Activated naive CD4-positive, alpha-beta T cell treated with anti-CD3 and anti-CD28 coated beads for 36 hours (primary cell): ENCODE measurements at places on chromosomes 1 and 21. TPM values are rescaled to one million over a fixed set of nuclear protein-coding genes. Genes with fewer than 3 reads are reported as not detected.

GRCh38 chr1:187883356-187883755, 1054.6 kb downstream of the PLA2G4A start:
- no peak for DNase-seq

- DNase-seq: no peak
Observed at GRCh38 chr1:97989094-97989680, 68.4 kb upstream of the DPYD start.

- DNase-seq: no peak
Observed at GRCh38 chr1:21165646-21166045, 11.1 kb downstream of the EIF4G3 start.

- no peak for DNase-seq
Observed at GRCh38 chr1:70671006-70671405, 259.9 kb downstream of the CTH start.

- no peak for DNase-seq
Observed at GRCh38 chr1:167748906-167749305, 27.1 kb downstream of the MPZL1 start.

GRCh38 chr21:38766987-38767722, 38.6 kb upstream of the ETS2 start:
- DNase-seq: peak; percentile 83

- no peak for DNase-seq
Observed at GRCh38 chr1:181910905-181911304, 150.6 kb downstream of the ZNF648 start.

DNA sequence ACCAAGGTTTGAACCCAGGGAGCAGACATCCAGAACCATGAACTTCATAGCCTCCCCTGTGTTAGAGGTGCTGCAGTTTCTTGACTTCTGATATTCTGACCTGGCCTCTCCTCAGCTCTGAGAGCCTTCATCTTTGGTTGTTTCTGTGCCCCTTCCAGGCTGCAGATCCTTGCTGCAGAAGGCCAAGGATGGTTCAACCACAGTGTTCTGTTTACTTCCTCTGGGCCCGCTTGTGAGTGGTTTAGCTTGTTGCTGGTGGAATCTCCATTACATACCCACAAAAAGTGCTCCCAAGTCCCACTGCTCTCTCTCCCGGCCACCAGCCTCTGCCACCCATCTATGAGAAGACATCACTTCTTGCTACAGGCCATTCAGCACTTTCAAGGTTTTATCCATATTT, 9.0 kb upstream of the SLC2A7 start:
- DNase-seq: no peak

GRCh38 chr21:37257511-37257966, 9.6 kb downstream of the VPS26C start:
- peak; percentile 51 for DNase-seq

DNA sequence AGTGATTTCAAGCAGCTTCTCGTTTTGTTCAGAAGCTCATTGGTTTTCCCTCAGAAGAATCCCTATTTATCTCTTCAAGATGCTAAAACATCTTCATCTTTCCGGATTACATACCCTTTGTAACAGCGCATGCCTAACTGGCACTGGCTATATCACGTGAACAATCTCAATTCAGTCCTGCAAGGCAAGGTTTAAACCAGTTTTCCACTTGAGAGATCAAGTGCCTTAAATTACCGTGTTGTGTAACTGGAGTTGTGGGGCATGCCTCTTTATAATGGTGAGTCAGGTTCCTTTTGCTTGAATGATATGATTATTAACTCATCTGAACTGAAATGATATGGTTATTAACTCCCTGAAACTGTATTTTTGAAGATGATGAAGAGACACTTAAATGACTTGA, 11.0 kb upstream of the ZFP69B start:
- DNase-seq: no peak

DNA sequence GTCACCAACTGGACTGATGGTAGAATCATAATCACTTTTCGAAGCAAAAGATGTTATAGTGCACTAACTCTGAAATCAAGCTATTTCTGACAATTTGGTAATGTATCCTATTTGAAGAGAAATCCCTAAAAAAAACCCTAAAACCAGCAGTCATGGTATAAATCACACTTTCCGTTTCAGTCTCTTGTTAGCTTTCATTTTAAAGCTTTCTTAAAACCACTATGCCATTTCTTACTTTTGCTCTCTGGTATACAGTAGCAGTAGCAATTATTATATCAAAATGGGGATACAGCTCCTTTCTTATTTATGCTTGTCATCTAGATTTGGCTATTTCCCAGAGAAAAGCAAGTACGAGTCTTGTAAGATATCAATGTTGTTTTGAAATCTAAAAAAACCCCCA, 323.3 kb downstream of the KCTD3 start:
- DNase-seq: no peak

- no peak for DNase-seq
Observed at GRCh38 chr1:207999972-208000371, 89.0 kb upstream of the CD34 start.

DNA sequence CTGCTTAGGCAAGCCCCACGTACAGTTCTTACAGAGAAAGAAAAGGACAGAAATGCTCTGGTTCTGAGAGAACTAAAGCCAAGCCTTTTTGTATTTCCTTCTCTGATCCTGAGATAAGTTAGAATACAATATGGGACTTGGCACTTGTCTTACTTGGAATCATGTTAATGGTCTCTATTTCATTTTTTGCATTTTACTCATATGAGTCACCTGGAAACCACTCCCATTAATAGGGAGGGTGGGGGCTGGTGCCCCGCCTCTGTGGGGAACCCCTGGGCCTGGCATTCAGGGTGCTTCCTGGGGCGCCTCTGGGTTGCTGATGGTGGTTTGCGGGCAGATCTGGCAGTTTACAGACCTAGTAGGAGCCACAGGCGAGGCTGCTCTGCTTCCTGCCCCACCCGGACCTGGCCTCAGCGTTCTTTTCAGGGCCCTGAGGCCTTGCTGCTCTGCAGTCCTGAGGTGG, 26.7 kb downstream of the TSPAN2 start:
- peak; percentile 96 for DNase-seq

- peak; percentile 88 for DNase-seq
Observed at GRCh38 chr21:23968722-23969647, 1638.3 kb downstream of the MRPL39 start.

Gene NFIA
- total RNA-seq: 1.1 TPM

Gene DMBX1
- total RNA-seq: not detected

Gene KCNN3
- total RNA-seq: 0.25 TPM

Gene CR1
- total RNA-seq: not detected

Gene C1orf87
- total RNA-seq: not detected

Gene NDUFS5
- 226 TPM for total RNA-seq

Gene BLACAT1
- total RNA-seq: 0.30 TPM

Gene ATP6V1G3
- total RNA-seq: not detected

Gene DPYD
- total RNA-seq: 11.1 TPM

Gene C1orf226
- 0.12 TPM for total RNA-seq

Gene LRRC41
- total RNA-seq: 29.8 TPM
